GM04503 (cell line): ENCODE measurements at places on chromosomes 6 and 20.

DNA sequence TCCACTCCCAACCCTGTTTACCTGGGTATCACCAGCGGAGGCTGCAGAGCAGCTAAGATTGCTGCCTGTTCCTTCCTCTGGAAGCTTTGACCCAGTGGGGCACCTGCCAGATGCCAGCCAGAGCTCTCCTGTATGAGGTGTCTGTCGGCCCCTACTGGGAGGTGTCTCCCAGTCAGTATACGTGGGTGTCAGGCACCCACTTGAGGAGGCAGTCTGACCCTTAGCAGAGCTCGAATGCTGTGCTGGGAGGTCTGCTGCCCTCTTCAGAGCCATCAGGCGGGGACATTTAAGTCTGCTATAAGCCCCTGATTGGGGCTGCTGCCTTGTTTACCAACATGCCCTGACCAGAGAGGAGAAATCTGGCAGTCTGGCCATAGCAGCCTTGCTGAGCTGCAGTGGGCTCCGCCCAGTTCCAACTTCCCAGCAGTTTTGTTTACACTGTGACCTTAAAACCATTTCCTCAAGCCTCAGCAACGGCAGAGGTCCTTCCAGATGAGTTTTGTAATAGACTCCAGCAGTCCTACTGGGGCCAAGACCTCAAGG lies 2.8 kb downstream of the RAET1E start:
- DNase-seq, result peak; percentile 46

- no peak for DNase-seq
These were observed 490 bp downstream of the IPCEF1 start for GRCh38 chr6:154356113-154356512.

GRCh38 chr20:35006009-35006408 lies 50.3 kb downstream of the MYH7B start:
- DNase-seq, result no peak

- no peak for DNase-seq
These were observed 57.9 kb upstream of the MANEA start for GRCh38 chr6:95519228-95520037.

GRCh38 chr6:163490826-163491577 lies 76.5 kb downstream of the QKI start:
- peak; percentile 9 for DNase-seq

DNA sequence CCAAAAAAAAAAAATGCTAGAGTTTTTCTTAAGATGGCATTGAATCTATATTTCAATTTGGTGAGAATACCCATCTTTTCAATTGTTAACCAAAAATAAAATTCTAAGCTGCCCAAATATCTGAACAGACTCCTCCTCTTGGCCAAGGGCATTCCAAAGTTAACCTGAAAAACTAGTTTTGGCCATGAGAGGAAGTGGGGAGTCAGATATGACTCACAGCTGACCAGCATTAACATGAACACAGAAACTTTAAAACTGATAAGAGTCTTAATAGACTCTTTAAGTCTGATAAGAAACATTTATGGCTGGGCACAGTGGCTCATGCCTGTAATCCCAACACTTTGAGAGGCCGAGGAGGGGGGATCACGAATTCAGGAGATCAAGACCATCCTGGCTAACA lies 171.3 kb downstream of the FAXC start:
- no peak for DNase-seq

GRCh38 chr6:101539510-101540245 lies 146.2 kb downstream of the GRIK2 start:
- peak; percentile 39 for DNase-seq

GRCh38 chr6:29403801-29404200 lies 8.4 kb downstream of the OR12D2 start:
- DNase-seq, result no peak

GRCh38 chr6:136070815-136071214 lies 179.3 kb downstream of the MTFR2 start:
- DNase-seq, result no peak

DNA sequence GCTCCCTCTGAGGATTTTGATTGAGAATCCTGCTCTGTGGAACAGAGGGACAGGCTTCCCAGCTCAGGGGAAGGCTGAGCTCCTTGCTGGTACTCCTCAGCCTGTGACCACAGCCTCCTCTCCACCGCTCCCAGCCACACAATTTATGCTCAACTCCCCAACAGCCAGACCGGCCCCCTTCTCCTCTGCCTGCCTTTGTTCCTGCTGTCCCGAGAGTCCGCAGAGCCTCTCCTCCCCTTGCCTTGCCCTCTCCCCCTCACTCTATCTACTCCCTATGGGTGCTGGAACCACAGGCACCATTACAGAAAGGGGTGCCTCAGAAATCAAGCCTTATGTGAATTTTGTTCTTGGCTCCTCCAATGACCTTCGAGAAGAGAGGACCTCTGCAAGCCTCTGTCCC lies 15.9 kb downstream of the MAP1LC3A start:
- no peak for DNase-seq
